ENCODE measurements at places on chromosomes 16 and 17.

DNA sequence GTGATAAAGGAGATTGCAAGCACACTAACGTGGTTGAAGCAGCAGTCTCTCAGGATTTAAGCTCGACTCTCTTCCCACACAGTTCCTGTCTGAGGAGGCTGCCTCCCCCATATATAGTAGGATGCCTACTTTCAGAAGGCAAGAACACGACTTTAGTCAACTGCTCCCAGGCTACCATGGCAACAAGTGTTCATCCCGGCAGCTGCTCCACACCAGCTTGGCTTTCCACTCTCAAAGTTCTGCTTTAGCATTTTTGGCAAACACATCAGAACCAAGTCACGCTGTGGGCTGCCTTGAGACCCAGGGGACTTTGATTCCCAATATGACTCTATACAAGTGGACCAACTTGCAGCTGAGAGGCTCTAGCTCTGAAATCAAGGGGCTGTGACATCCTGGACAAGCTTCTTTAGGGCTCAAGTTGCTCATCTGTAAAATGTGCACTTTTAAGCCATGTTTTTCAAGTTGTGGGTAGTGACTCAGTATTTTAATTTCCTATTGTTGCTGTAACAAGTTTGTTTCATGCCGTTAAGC is 16.5 kb downstream of the ZP2 start:
- DNase-seq: no peak

- no peak for DNase-seq
Observed at GRCh38 chr16:29857133-29857760, 5.8 kb downstream of the CDIPT start.

GRCh38 chr16:14454391-14454790 is 175.7 kb downstream of the PARN start:
- DNase-seq: no peak

DNA sequence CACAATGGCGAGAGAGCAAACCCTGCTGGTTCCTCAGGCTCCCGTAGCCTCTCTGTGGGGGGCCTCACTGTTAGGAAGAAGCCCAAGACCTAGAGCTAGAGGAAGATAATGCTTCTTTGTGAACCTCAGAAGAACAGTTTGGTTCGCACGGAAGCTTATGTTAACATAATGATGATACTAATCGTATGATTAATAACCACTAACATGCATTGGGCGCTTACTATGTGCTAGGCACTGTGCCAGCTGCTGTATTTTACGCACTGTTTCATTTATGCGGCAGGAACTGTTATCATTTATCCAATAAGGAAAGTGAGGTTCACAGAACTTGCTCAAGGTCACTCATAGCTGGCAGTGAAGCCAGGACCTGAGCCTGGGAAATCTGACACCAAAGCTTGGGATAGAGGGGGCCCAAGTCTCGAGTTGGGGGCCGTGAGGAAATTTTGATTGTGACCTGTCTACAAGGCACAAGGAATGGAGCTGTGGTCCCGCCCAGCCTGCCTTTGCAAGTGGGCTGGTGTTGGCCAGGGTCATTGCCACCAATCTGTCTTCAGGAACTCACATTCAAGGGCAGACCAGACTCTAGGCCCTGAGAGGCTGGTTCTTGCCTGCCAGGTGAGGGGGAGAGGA is 6.8 kb downstream of the PRCD start:
- no peak for DNase-seq

GRCh38 chr17:57549468-57549867 is 195.6 kb downstream of the CCDC182 start:
- DNase-seq: no peak

DNA sequence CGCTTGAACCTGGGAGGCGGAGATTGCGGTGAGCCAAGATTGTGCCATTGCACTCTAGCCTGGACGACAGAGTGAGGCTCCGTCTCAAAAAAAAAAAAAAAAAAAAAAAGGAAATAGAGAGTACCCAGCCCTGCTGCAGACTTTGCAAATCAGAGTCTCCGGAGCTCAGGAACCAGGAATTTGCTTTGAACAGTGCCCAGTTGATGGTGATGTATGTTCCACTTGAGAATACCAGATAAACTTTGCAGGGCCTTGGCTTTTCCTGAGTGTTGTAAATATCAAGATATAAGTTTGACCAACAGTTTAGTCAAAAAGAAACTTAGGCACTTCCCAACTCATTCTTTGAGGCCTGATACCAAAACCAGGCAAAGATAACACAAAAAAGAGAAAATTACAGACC is 30.6 kb upstream of the MAP3K14 start:
- DNase-seq: no peak

GRCh38 chr17:7348478-7349242 is 3.3 kb upstream of the KCTD11 start:
- DNase-seq: no peak

- no peak for DNase-seq
Observed at GRCh38 chr17:69704935-69705334, 290.4 kb downstream of the MAP2K6 start.

- DNase-seq: no peak
Observed at GRCh38 chr16:54931120-54932014, 702 bp downstream of the IRX5 start.

- no peak for DNase-seq
Observed at GRCh38 chr16:54239456-54239855, 47.1 kb downstream of the IRX3 start.

DNA sequence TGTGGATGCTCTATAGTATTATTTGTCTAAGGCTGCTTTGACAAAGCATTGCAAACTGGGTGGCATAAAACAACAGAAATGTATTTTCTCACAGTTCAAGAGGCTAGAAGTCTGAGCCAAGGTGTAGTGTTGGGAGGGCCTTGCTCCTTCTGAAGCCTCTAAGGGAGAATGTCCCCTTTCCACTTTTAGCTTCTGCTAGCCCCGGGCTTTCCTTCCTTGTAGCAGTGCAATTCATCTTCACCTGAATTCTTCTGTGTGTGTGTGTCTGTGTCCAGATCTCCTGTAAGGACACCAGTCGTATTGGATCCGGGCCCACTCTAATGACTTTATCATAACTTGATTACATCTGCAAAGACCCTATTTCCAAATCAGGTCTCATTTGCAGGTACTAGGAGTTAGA is 18.1 kb downstream of the KCNJ16 start:
- no peak for DNase-seq

GRCh38 chr16:12796498-12796897 is 7.2 kb downstream of the CPPED1 start:
- DNase-seq: no peak

DNA sequence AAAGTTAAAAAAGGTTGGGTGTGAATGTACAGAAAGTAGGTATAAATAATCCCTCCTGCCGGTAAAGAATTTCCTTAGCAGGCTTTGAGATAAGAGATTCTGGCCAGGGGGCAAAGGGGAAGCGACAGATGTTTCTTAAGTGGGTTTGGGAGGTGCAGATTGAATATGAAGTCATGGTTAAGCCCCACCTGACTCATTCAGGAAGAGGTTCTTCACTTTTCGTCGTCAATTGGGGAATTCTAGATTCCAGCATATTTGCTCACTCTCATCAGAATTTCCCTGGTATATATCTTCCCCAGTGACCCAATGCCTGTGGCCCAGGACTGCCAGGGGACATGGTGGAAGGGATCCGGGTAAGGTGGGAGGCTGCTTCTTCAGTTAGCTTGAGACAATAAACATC is 127.8 kb downstream of the CPPED1 start:
- DNase-seq: no peak

DNA sequence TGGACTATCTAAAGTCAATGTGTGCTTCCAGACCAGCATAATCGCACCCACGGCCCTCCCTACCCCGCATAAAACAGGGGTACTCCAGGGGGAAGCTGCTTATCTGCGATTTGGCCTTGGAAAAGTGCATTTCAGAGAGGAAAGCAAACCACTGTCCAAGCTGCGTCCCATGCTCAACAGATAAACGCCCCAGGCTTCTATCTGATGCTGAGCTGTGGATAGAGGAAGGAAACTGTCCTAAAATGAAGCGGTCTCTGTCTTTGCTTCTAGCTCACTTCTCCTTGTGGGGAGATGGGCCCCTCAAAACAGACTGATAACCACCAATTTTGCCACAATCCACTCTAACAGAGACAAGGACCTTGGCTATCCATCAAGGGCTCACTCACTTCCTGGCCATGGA is 160.5 kb upstream of the TNRC6C start:
- DNase-seq: no peak

DNA sequence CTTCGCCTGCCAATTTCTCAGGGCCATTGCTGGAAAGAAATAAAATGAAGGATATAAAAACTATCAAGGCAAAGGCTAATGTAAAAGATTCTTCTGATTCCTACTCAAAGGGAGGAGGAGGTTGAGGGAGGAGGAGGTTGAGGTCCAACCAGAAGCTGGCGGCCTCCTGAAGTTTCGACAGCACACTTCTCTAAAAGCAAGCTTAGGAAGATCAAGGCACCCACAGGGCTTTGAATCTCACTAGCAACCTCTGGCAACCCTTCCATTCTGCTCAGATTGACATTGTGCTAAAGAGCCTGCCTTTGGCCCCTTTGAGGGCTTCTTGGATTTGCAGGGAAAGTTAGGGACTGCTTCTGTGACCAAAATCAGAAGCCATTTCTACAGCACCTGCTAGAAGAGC is 81.5 kb upstream of the TNRC6C start:
- DNase-seq: no peak

- no peak for DNase-seq
Observed at GRCh38 chr16:87684106-87684677, 81.6 kb downstream of the KLHDC4 start.

DNA sequence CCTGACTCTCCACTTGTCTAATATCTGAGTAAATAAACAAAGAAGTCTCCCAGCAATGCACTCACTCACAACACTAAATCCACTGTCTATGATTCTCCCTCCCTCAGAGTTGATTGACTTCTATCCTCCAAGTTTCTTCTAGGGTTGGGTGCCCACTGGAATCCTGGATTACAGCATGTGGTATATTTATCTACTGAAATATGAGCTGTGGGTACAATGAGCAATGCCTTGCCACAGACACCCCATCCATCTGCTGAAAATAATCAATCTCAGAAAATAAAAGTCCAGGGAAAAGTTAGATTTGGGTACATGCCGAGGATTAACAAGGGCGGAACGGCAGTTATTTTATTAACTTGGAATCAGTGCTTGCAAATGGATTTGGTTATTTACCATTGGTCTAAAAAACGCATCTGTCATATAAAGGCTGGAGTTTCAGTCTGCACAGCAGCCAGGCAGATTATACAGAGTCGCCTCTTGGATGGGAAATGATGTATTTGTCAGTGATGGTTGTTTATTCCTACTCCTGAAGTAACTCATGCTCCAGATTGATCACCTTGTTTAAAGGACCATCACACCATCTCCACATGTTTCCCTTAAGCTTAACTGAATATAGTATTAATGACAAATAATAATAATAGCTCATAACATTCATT is 193.9 kb upstream of the SOX9 start:
- no peak for DNase-seq

DNA sequence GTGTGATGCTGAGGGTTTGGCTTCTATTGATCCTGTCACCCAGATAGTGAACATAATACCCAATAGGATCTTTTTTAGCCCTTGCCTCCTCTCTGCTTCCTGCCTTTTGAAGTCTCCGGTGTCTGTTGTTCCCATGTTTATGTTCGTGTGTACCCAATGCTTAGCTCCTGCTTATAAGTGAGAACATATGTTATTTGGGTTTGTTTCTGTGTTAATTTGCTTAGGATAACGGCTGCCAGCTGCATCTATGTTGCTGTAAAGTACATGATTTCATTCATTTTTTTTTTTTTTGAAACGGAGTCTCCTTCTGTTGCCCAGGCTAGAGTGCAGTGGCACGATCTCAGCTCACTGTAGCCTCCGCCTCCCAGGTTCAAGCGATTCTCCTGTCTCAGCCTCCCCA is 23.0 kb downstream of the DUS2 start:
- no peak for DNase-seq

DNA sequence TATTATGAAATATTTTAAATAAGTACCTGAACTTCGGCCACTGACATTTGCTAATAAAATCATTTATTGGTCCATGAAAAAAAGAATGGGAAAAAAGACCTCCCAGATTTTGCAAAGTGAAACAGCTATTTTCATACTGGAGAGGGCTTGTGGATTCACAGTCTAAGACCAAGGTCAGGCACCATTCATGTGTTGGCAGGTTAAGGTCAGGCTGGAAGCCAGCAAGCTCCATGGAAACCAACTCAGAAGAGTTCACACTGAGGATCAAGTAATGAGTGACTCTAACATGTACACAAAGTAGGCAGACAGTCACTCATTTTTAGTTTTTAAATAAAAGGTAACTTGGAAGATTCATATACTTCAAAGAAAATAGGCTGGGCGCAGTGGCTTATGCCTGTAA is 3.4 kb downstream of the DNAJA2 start:
- DNase-seq: no peak

GRCh38 chr16:53034306-53034705 is 18.4 kb downstream of the CHD9NB start:
- DNase-seq: no peak

- DNase-seq: no peak
Observed at GRCh38 chr17:66675991-66676371, 158.9 kb upstream of the CACNG5 start.

- DNase-seq: no peak
Observed at GRCh38 chr17:6492892-6493674, 48.8 kb downstream of the PIMREG start.

- no peak for DNase-seq
Observed at GRCh38 chr16:89395150-89396142, 94.9 kb downstream of the ANKRD11 start.

- DNase-seq: no peak
Observed at GRCh38 chr16:79726902-79727301, 126.4 kb upstream of the MAF start.

DNA sequence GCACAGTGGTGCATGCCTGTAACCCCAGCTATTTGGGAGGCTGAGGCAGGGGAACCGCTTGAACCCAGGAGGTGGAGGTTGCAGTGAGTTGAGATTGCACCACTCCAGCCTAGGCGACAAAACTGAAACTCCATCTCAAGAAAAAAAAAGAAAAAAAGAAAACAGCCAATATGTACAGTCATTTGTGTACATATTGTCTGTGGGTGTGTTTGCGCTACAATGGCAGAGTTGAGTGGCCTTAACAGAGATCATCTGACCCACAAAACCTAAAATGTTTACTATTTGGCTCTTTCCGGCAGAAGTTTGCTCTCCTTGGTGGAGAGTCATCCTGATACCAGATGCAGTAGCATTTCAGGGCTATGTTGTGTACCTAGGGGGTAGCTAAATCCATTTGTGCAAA is 57.9 kb downstream of the ARSG start:
- DNase-seq: no peak

GRCh38 chr17:2433696-2434095 is 32.8 kb upstream of the MNT start:
- DNase-seq: no peak

- no peak for DNase-seq
Observed at GRCh38 chr17:78081551-78081950, 47.0 kb downstream of the TMC6 start.

DNA sequence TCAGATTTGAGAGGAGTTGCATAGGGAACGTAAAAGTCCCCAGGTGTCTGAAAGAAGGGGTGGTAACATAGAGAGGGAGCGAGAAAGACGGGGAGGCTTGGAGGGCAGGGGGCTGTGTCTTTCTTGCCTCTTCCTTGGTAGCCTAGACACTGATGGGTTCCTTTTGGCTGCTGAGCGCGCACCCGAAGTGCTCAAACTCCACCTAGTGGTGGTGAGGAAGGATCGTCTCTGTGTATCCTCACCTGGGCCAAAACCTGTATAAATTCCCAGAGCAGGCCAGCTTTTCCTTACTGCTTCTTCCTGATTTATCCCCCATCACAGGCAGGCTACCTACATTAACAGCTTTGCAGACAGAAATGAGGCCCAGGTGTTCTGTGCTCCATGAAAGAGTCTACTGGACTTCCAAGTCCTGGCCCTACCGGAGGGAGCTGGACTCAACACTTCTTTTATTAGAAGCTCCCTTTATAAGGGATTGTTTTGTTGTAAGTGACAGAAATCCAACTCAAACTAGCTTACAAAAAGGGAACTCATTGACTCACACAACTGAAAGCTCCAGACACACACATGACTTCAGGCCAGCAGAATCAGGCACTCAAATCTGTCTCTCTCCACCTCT is 5.5 kb upstream of the SLC25A35 start:
- DNase-seq: no peak
